Epithelial cell of alveolus of lung (primary cell): ENCODE measurements at places on chromosomes 3 and 15. TPM values are rescaled to one million over a fixed set of nuclear protein-coding genes. Genes with fewer than 3 reads are reported as not detected.

The SI gene
- not detected in 2 replicates for total RNA-seq

The GPR149 gene
- total RNA-seq = not detected in 2 replicates

The CCDC39 gene
- total RNA-seq = not detected in 2 replicates

The ZNF148 gene
- total RNA-seq = 18.4 and 27.9 TPM in 2 replicates

The SOX14 gene
- not detected in 2 replicates for total RNA-seq

The MOBP gene
- not detected in 2 replicates for total RNA-seq

The MYZAP gene
- total RNA-seq = 0.72 and 0.78 TPM in 2 replicates

The SLC51A gene
- total RNA-seq = not detected in 2 replicates

The MESP1 gene
- 0.56 TPM in 1 of 2 replicates, not detected in the other for total RNA-seq

The SPATA12 gene
- not detected in 2 replicates for total RNA-seq

The SAMD7 gene
- not detected in 2 replicates for total RNA-seq

The NRG4 gene
- total RNA-seq = 0.13 and 0.16 TPM in 2 replicates
